ENCODE measurements at places on chromosomes 3 and 15. TPM values are rescaled to one million over a fixed set of nuclear protein-coding genes. Genes with fewer than 3 reads are reported as not detected.

ECE2 gene
- polyA plus RNA-seq: not detected

EBLN2 gene
- 1.4 TPM for polyA plus RNA-seq

- DNase-seq: no peak
These were observed 756.7 kb downstream of the NR2F2 start for GRCh38 chr15:97087006-97087741.

DNA sequence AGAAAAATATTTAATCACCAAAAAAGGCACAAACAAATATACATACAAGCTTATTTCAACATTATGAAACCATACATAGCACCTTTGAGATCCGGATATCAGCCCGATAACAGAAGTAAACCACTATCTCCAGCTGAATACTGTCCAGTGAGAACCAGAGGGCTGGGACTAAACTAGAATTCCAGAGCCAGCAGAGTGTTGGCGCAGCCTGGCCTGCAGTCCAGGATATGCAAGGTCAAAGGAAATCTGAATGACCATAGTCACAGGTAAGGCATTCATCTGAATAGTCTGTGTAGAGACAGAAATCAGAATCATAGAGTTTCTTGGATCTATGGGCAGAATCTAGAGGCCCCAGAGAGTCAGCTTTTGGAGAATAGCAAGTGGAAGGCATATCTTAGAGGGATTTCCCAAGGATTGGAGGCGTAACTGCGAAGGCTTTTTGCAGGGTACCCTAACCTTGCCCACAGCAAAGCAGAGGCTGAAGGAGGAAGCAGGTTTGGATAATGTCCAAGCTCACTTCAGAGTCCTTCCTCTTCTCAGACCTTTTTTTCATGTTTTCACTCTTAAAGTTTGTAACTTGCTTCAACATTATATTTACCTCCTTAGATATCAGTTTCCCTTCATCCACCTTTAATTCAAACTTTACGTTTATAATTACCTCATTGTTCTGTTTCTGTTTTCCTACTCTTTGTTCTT, 32.5 kb upstream of the TP63 start:
- no peak for DNase-seq

- DNase-seq: peak; percentile 9
These were observed 128.0 kb downstream of the LRIG1 start for GRCh38 chr3:66372681-66373350.
